Hepatic stellate cell (primary cell): ENCODE measurements at places on chromosomes 5 and 9.
A peak's percentile ranks its signal among the peaks of the same experiment; 100 is the strongest.

DNA sequence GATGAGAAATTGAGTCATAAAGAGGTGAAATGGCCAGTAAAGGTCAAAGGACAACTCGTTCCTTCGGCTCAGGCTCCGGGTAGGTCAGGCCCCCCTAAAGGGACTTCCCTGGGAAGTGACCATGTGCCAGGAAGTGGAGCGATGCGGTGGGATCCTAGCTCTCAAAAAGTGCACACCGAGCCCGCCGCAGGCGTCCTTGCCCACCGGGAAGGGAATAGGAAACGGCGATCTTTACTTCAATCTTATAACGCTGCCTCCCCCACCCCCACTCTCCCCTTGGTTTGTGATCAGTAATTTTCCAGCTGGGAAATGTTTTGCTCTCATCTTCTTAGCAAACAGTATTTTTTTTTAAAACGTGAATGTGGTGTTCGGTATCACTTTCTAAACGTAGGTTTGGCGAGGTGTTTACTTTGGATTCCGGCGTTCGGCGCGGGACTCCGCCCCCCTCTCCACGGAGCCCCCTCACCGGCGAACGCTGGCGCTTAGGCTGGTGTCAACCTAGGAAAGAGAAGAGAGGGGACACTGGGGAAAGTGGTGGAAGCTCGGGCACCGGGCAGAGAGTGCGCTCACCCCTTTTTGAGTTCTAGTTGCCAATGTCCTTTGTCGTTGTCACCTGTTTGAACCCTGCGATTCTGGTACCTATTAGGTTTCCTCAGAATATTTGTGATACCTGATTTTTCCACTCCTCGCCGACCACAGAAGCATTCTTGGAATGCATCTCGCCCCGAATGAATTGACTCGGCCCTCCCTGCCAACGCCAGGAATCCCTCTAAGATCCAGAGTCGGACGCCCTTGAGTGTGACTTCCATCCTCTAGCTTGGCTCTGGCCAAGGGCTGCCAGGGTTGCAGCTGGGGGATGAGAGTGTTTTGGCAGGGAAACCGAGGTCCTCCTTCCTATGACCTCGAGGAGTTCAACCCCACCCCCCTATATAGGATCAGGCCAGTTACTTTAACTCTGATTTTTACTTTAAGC, 1.8 kb upstream of the KLF4 start:
- DNase-seq: no peak

GRCh38 chr9:131986089-131986488, 93.6 kb downstream of the MED27 start:
- no peak for DNase-seq

DNA sequence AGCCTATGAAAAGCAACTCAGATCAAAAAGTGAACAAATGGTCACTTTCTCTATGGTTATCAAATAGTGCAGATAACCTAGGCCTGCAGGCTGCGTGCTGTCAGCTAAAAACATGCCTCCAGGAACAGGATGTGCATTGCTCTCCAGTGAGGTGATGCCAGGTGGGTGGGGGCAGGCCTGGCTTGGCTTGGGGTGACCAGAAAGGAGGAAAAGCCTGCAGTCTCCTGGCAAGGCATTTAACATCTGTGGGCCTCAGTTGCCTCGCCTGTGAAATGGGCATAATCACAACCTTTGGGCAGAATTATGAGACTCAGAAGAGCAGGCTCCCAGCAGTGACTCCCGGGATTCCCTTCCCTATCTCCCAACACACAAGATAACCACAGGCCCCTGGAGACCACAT, 135.9 kb downstream of the COL23A1 start:
- no peak for DNase-seq

DNA sequence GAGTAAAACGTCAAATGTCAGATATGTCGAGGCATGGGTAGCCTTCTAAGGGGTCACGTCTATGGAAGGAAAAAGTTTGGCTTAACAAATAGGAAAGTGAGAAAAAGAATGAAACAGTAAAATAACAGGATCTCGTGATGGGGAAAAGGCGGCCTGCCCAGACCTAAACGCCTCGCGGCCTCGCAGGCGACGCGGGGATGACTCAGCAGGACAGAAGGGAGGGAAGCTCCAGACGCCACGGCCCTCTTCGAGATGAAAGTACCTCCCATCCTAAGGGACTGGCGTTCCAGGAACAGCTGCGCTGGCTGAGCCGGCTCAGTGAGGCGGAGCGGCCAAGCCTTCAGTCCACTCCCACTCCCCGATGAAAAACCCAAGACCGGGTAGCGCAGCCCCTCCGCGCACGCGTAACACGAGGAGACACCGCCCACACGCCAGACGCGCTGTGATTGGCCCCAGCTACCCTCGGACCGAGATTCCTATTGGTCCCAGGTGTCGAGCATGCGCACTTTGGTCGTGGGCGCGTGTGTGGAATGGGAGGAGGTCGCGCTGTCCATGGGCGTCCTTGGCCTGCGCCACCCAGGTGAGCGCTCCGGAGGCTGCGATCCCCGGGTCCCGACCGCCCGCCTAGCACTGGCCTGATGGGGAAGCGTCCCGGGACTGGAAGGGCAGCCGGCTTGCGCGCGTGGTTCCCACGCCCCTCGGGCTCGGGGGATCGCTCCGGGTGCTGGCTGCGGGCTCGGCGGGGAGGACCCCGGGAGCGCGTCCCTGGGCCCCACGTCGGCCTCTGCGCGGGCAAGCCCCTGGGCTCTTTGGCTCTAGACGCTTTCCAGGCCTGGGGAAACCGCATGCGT, 588.5 kb downstream of the MTRR start:
- DNase-seq: peak; percentile 90

DNA sequence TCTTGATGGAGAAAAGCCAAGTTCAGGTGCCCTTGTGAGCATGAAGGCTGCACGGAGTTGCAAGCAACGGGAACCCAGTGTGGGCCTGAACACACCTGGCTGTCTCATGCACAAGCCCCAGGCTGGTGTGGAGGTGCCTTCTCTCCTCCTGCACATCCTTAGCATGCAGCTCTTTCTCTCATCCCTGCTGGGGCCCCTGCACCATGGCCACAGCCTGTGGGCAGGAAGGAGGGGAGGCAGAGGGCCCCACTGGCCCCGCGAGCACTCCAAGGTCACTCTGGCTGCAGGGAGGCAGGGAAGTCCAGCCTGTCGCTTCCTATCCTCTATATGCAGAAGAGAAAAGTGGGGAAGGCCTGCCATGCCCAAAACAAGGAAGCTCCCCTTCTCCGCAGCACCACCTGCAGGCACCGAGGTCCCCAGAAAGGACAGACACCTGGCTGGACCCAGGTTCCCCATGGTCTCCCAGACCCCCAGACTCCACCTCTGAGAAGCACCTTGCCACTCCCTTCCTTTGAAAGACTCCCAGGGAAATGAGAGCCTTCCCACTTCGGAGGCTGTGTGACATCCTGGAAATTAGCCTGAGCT, 18.6 kb downstream of the STKLD1 start:
- DNase-seq: no peak

- DNase-seq: no peak
These were observed 30.9 kb downstream of the NR4A3 start for GRCh38 chr9:99852617-99853016.

DNA sequence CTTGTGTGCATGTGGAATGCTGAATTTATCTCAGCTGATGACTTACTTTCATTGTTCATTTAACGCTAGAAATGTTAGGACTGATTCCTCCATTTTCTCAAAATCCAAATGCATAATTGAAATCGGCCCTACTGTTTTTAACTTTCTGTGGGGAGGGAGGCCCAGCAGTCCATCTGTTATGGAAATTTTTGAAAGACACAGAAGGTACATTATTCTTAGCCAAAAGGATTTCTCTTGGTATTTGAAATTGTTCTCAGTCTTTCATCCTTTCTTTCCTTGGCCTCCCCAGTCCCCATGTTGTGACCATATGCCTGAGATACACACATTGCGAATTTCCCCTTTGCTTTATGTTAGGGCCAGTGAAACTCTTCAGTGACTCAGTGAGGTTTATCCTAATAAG, 549.9 kb downstream of the IRX1 start:
- DNase-seq: no peak

GRCh38 chr5:153623751-153624450, 133.4 kb downstream of the GRIA1 start:
- no peak for DNase-seq

GRCh38 chr9:126480813-126481212, 132.9 kb upstream of the LMX1B start:
- no peak for DNase-seq

DNA sequence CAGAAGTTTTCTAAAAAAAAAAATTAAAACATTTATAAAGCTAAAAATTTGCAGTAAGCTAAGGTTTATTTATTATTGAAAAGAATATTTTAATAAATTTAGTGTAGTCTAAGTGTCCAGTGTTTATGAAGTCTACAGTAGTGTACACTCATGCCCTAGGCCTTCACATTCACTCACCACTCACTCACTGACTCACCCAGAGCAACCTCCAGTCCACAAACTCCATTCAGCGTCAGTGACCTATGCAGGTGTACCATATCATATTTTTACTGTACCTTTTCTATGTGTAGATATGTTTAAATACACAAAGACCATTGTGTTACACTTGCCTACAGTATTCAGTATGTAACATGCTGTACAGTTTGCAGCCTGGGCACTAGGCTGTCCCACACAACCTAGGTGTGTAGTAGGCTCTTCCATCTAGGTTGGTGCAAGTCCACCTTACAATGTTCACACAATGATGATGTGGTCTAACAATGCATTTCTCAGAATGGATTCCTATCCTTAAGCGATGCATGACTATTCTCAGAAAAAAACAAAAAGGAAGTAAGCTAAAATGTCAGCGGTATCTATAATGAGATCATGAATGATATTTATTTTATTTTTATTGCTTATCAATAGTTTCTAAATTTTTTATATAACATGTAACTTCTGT, 336.7 kb downstream of the AGTPBP1 start:
- no peak for DNase-seq

DNA sequence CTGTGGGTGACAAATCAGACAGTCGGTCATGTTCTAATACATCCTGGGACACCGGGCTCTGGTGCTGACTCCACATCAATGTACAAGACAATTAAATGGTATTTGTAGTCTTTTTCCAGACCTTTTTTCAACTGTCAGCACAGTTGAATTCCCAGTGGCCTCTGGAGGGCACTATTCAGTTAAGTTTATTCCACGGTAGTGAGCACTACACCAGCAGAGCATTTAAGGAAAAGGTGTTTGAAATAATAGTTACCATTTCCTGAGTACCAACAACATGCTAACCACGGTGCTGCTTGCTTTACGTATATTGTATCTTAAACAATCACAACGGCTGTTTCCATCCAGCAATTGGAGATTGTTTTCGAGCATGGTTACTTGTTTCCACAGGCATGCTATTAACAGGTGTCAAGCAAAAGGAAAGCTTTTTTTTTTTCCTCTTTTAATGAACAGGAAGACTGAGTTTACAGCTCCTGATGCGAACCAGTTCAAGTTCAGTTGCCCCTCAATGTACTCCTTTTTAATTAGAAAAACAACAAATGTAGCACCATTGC, 186.7 kb downstream of the PDZD2 start:
- peak; percentile 18 for DNase-seq

DNA sequence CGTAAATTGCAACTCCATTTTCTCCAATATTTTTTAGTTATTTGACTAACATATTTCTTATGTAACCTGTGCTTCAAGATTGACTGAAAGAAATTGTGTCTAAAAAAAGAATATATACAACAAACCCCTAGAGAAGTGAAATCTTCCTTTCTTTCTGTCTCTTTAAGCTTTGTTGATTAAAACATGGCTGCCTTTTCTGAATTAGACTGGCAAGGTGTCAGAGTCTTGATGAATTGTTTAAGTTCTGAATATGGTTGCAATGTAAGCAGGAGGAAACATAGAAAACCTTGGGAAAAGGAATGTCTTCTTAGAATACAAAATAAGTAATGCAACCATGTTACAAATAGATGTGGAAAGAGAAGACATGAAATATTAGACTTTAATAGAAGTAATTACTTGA, 209.8 kb upstream of the CTNND2 start:
- DNase-seq: no peak

- no peak for DNase-seq
These were observed 401.4 kb downstream of the TMEM161B start for GRCh38 chr5:87867281-87867680.

- DNase-seq: no peak
These were observed 32.9 kb upstream of the FCN1 start for GRCh38 chr9:134950386-134951210.

DNA sequence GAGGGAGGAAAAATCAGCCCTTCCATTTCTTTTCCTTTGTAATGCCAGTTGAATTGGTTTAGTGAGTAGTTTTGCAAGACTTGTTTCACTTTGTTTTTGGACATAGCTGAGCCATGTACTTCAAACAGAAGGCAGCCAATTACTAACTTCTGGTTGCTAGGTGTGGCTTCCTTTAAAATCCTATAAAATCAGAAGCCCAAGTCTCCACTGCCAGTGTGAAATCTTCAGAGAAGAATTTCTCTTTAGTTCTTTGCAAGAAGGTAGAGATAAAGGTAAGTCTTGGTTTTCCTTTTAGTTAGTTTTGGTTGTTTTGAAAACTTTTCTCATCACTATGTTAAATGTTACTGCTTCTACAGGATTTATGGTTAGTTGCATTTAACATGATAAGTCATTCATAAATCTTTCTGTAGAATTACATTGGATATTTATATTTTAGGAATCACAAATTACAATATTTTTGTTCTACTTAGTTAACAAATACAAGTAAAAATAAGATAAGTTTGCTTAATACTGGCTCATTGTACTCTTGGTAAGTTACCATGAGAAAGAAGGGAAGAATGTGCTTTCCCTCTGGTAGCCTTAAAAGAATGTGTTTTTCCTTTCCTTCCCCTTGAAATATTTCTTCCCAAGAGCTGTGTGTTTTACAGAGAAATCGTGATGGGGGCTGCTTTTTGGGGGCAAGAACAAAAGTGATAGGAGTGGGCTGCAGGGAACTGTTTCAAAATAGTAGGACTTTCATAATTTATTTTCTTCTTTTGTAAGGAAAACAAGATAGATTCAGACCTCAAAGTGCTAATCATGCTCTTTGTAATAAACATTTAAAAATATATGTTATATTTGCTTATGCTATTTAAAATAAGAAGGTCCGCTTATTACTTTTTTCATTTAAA, at the start of gene ANXA1:
TSS of gene ANXA1 (plus strand) at position 213 of the 890 bp plus-strand sequence. CDS start 6,671 bp downstream, outside the sequence.
- DNase-seq: peak; percentile 29

DNA sequence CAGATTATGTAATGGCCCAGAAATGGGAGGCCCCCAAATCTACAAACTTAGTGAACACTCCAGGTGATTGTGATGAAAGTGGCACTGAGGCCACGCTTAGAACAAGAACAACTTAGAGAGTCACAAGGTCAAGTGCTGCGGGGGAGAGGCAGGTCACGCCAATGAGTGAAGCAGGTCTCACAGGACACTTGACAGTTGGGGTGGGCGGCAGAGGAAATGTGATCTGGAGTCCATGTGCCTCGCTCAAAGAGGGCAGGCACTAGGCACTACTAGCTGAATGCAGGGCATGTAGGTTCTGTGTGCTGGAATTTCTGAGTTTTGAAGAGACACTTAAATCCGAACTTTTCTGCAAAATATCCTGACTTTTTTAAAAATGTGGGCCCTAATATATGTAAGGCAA, 193.2 kb upstream of the RORB start:
- DNase-seq: no peak
